Hair follicle dermal papilla cell (primary cell): ENCODE measurements at places on chromosomes 5 and 9. TPM values are rescaled to one million over a fixed set of nuclear protein-coding genes. Genes with fewer than 3 reads are reported as not detected.

OTULIN gene
- total RNA-seq: 29.8 and 34.1 TPM in 2 replicates

WHRN gene
- 2.2 and 3.6 TPM in 2 replicates for total RNA-seq

JAKMIP2 gene
- total RNA-seq: 7.8 and 8.1 TPM in 2 replicates

DHFR gene
- 8.1 and 12.0 TPM in 2 replicates for total RNA-seq

RASGEF1C gene
- not detected in 2 replicates for total RNA-seq
